AG08395 (cell line): ENCODE measurements at places on chromosomes 1 and 21.
A peak's percentile ranks its signal among the peaks of the same experiment; 100 is the strongest.

DNA sequence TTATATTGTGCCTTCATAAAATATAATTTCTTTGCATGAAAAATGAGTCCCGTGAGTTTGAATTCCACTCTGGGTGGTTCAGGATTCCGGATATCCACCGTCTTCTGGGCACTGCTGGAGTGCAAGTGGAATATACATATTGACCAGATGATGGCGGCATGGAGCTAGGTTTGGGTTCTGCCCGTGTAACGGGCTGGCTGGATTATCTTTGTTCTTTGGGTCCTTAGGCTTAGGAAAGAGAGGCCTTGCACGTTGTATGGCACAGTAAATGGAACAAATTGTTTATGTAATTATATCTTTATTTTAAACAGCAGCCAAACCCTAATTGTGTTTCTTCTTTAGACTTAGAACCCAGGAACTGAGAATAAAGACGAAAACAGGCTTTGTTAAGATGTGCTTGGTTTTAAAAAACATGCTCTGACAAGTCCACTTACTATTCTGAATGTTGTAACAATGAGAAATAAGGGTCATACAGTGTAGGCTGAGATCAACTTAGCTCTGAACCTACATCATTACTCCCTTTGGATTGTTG is 13.5 kb upstream of the ACBD6 start:
- DNase-seq, result peak; percentile 87

- no peak for DNase-seq
Measured at GRCh38 chr1:234396871-234397270, 23.6 kb downstream of the COA6 start.

- DNase-seq, result no peak
Measured at GRCh38 chr1:11130406-11130805, 30.7 kb upstream of the EXOSC10 start.

GRCh38 chr1:165787741-165788140 is 19.1 kb upstream of the TMCO1 start:
- no peak for DNase-seq

DNA sequence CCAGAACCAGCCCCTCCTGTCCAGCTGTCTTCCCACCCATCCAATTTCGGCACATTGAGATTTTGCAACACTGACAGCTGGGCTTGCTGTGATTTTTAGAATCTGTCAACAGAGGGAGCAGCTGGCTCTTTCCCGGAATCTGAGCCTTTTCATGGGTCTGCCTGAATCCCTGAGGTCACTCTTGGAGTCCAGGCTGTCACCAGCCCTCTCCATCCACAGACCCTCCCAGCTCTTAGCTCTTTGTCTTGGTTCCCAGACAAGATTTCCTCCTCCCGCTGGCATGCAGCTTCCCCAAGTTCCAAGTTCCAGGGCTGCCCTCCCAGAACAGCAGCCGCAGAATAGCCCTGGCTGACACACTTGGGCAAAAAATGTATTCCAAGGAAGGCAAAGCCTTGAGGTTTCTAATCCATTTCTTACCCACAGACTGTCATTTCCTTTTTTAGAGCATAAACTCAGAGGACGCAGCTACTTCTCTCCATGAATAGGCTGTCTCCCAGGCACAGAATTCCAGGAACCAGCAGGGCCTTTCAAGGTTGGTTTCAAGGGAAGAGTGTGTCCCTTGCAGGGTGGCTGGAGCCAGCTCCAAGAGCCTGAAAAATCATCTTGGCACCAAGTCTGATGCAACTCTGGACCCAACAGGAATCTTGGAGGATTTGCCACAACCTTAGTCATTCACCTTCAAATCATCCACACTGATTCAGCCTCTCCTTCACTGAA is 7.1 kb upstream of the TMEM61 start:
- DNase-seq, result peak; percentile 80

- DNase-seq, result no peak
Measured at GRCh38 chr1:37153116-37154100, 119.1 kb upstream of the GRIK3 start.

DNA sequence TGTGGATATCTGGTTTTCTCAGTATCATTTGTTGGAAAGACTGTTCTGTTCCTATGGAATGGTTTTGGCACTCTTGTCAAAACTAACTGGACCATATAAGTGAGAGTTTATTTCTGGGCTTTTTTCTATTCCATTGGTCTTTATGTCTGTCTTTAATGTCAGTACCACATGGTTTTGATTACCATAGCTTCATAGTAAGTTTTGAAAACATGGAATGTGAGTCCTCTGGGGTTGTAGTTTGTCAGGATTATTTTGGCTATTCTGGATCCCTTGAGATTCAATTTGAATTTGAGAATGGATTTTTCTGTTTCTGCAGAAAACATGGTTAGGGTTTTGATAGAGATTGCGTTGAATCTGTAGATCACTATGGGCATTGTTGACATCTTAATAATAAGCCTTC is 107.9 kb downstream of the ZFYVE9 start:
- no peak for DNase-seq

- DNase-seq, result no peak
Measured at GRCh38 chr21:39016740-39017315, 166.4 kb downstream of the PSMG1 start.

DNA sequence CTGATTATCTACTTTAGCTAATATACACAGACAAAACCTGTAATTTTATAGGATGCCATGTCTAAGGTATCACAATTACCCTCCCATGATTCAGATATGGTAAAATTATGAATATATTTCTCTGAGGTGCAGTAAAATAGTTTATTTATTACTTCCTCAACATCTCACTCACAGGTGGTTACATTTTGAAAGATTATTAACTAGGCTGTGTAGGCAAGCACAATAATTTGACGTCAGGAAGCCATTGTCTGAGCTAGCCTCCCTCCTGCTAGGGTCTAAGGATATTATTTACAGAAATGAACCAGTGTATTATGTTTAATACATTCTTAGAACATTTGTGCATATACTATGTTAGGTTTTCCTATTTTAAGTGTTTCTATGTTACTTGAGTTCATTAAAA is 69.9 kb upstream of the ADGRL2 start:
- DNase-seq, result no peak
